ENCODE measurements at places on chromosomes 1 and 21.

DNA sequence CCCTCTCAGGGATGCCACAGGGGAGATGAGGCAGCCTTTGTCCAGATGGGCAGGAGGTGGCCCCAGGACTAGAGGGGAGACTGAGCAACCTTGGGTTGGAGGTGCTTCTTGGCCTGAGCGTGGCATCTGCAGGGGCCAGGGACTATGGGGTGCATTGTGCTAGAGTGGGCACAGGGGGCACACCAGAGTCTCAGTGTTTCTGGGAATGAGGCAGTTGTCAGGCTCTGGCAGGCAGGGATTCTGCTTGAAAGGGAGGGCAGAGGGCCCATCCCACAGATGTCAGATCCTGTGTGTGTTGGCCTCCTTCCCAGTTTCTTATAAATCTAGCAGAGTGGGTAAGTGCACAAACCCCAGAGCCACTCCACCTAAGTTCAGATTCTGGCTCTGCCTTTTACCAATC, 13.7 kb downstream of the LGR6 start:
- no peak for DNase-seq

- DNase-seq: no peak
These were observed 13.6 kb downstream of the PCNX2 start for GRCh38 chr1:233281711-233282581.

GRCh38 chr1:15408890-15409387, 749 bp upstream of the EFHD2 start:
- DNase-seq: no peak

- no peak for DNase-seq
These were observed at the start of gene HDGF for GRCh38 chr1:156751451-156751756. HDGF (minus strand) TSS chr1:156751675; CDS start chr1:156751429, 246 bp downstream.

DNA sequence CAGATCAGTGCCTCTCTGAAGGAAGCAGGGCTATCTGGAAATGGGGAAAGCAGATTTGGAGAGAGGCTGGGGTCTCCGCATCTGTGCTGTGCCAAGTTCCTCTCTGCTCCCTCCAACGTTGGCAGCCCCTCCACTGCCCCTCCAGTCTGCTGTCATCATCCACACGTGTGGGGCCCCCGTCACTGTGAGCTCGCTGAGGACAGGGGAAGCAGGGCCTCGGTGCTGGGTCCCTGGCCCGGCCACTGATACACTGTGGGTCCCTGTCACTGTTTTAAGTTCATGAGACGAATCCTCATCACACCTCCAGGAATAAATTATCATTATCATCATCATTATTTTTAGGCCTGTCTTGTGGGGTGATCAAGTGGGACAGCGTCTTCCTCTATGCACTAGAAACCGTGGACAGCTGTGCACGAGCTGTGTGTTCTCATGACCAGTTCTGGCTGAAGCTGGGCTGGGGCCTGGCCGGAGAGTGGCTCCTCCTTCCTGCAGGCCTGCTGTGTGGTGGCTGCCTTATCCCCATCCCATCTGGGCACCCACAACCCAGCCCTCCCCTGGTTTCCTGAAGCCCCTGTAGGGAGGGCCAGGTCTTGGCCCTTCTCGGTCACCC, 52.2 kb downstream of the DMRTB1 start:
- no peak for DNase-seq

- DNase-seq: peak; percentile 15
These were observed 26.9 kb upstream of the ESRRG start for GRCh38 chr1:216750031-216750627.

GRCh38 chr1:225250432-225250831, 177.4 kb downstream of the LBR start:
- DNase-seq: no peak

- no peak for DNase-seq
These were observed 96.0 kb upstream of the GNG4 start for GRCh38 chr1:235745503-235746136.

DNA sequence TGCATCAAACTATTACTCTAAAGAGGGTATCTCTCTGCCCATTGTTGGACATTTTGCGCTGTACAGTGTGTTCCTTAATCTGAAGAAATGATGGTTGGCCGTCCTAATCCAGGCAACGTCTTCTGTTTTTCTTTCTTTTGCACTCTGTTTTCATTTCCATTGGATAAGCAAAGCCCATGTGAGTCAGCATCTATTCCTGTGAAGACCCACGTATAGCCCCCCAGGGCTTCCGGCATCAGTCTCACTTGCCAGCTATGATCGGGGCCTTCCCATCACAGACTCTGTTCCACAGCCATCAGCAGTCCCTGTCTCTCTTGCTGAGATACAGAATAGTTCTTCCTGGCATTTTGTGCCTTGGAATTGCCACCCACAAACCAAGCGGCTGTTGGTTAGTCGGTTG, 29.2 kb upstream of the BRDT start:
- no peak for DNase-seq

GRCh38 chr1:36721261-36721660, 238.5 kb upstream of the CSF3R start:
- DNase-seq: no peak

GRCh38 chr1:15848929-15849774, 1.6 kb downstream of the SPEN start:
- peak; percentile 53 for DNase-seq

All from nucleus accumbens (tissue), 56 donors.